8988T (cell line): ENCODE measurements at places on chromosomes 3 and 15.

- DNase-seq = no peak
Observed at GRCh38 chr3:54026543-54026942, 95.8 kb upstream of the CACNA2D3 start.

DNA sequence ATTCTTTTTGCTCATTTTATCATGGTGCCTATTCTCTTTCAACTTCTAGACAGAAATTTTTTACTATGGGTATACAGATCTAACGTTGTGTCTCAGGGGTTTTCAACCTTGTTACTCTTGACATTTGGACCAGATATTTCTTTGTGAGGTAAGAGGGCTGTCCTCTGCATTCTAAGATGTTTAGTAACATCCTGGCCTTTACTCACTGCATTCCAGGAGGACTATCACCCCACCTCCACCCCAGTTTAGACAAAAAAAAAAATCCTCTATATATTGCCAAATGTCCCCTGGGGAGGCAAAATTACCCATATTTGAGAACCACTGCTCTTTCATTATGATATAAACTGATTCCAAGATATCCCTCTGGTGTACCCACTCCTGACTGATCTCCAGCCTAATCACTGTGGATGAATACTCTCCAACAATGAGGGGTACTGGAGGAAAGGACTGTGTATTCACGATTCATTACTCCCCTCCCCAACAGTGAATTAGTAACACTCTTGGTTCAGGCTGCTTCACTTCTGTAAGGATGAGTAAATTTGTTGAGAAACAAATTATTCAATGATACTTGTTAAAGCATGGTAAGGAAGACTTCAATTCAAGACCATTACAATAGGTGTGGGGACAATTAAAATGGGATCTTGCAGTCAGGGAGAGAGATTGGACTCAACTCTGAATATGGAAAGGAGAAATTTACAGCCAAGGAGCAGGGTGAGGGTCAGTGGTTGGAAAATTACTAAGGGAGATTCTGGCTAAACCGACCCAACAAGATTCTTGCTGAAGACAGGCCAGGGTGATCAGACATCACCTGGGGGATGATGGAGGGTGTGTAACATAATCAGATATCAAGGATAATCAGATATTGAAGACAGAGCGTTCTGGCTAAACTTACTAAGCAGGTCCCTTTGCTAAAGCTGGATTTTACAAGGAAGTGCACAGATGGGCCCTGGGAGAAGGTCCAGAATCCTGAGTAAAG lies 123.8 kb upstream of the DAZL start:
- DNase-seq = peak; percentile 17

DNA sequence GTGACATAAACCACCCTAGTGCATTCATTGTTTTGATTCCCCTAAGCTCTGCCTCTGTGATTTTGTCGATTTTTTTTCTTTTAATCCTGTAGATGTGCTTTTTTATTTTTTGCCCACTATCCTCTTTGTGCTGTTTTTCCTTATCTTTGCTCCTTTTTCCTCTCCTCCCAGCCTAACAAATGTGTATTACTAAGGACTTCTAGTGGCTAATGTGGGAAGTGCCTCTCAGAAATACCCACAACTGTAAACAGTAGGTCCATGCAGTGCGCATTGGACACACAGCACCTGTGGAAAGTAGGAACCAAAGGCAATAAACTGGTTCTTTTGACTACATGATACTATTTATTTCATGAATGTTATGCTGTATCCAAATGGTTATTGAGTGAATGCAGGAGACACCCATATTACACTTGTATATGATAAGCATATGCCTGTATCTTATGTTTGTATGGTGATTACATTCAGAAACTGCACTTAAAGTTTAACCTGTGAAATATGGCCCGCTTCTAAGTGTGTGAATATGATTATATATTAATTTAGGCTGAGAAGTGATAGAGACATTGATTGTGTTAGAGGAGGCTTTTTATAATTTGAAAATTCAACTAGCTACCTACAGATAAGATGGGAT lies 147.8 kb downstream of the PLCL2 start:
- no peak for DNase-seq

DNA sequence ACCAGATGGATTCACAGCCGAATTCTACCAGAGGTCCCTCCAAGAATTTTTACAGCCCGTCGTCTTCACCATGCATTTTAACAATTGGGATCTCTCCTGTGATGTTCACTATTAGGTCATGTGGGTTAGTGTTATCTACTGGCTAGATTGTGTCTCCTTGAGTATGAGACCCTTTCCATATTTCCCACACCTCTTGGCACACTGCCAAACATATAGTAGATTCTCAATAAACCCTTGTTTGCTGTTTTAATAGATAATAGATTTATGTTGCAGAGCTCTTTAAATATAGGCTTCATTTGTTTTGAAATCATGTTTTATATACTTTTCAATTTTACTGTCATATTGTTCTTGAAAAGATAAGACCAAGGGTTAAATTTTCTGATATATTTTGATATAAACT lies 34.9 kb upstream of the ADGRG7 start:
- no peak for DNase-seq

GRCh38 chr3:36488077-36488789 lies 107.9 kb downstream of the STAC start:
- no peak for DNase-seq

DNA sequence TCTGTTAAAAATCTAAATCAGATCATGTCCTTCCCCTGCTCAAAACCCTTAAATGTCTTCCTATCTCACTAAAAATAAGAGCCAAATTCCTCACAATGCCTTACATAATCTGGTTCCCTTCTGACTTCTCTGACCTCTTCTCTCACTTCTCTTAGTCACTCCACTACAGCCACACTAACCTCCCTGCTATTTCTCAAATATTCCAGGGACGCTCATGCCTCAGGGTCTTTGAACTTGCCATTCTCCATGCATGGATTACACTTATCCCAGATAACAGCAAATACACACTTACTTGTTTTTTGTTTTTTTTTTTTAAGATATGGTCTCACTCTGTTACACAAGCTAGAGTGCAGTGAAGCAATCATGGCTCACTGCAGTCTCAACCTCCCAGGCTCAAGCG lies 8.5 kb downstream of the TP53BP1 start:
- DNase-seq = no peak

DNA sequence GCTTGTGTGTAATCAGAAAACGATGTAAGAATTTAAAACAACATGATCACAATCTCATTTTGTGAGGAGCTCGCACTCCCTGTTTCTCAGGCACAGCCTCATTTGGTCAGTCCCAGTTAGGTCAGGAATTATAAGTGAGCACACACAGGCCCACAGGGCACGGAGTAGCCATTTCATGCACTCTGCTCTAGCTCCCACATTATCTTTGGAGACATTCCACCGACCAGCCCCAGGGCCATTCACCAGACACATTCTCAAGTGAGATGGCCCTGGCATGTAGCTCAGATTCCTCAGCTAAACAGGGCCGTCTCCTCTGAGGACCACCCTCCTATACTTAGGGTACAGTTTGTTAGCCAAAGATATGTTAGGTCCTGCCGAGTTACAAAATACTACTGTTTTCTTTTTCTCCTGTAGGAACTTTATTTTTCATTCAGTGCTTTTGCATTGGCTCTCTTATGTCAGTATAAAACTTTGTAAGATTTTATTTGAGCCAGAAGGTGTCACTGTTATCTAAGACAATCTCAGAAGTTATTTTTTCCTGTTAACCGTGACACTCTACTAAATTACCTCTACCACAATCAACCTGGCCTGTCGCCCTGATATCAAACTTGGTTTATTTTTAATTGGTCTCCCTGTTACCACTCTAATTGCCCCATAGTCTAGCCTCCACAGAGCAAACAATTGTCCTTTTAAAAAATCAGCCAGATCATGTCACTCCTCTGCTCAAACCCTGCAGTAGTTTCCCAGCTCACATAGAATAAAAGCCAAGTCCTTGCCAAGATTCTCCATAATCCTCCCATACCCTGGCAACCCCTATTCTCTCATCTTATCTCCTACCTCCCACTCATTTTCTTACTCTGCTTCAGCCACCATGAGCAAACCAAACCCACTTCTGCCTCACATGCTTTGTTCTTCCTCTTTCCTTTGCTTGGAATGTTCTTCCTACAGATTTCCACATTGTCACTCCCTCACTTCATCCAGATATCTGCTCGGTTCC lies 105.7 kb downstream of the PPP2R3A start:
- DNase-seq = no peak

GRCh38 chr15:90002428-90002844 lies 1.3 kb downstream of the ZNF710 start:
- peak; percentile 53 for DNase-seq

GRCh38 chr3:84175449-84175848 lies 783.3 kb upstream of the CADM2 start:
- no peak for DNase-seq

- no peak for DNase-seq
Observed at GRCh38 chr3:16350597-16351318, 85.7 kb downstream of the OXNAD1 start.
